ENCODE measurements at places on chromosomes 16 and 17.

DNA sequence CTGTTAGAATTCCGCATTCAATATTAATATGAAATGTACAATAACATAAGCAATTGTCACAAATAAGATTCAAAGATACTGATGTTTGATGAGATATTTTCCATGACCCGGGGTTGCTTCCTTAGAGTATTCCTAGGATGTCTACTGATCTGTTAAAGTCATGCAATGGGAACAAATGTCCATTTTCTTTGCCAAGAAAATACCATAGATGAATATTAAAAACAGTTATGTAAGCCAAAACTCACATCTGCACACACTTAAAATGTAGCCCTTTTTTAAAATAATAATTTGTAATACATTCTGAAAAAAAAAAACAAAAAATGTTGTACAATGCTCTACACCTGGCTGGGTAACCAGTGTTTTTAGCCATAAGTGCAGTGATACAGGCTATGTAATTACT lies 259.4 kb upstream of the AXIN2 start:
- DNase-seq, result no peak

DNA sequence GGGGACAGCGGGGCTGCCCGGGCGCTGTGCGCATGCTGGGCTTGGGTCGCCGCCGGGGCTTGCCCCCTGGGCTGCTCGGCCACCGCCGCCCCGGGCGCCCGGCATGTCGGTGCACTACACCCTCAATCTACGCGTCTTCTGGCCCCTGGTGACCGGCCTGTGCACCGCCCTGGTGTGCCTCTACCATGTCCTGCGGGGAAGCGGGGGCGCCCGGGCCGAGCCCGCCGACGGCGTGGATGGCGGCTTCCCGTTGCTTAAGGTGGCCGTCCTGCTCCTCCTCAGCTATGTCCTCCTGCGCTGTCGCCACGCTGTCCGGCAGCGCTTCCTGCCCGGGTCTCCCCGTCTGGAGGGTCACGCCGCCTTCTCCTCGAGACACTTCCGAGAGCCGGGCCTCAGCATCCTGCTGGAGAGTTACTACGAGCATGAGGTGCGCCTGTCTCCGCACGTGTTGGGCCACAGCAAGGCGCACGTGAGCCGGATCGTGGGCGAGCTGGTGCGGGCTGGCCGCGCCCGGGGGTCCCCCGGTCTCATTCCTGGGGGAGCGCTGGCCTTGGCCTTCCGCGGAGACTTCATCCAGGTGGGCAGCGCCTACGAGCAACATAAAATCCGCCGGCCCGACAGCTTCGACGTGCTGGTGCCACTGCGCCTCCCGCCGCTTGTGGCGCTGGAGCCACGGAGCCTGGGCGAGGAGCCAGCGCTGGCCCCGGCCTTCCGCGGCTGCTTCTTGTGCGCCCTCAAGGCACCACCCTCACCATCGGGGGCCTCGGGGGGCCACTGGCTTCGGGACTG lies 789 bp downstream of the ITPRIPL2 start:
- DNase-seq, result no peak

- DNase-seq, result no peak
These were observed 2.3 kb downstream of the ZFP3 start for GRCh38 chr17:5080591-5080990.

GRCh38 chr16:28935924-28936783 lies 4.4 kb downstream of the CD19 start:
- DNase-seq, result peak; percentile 72

DNA sequence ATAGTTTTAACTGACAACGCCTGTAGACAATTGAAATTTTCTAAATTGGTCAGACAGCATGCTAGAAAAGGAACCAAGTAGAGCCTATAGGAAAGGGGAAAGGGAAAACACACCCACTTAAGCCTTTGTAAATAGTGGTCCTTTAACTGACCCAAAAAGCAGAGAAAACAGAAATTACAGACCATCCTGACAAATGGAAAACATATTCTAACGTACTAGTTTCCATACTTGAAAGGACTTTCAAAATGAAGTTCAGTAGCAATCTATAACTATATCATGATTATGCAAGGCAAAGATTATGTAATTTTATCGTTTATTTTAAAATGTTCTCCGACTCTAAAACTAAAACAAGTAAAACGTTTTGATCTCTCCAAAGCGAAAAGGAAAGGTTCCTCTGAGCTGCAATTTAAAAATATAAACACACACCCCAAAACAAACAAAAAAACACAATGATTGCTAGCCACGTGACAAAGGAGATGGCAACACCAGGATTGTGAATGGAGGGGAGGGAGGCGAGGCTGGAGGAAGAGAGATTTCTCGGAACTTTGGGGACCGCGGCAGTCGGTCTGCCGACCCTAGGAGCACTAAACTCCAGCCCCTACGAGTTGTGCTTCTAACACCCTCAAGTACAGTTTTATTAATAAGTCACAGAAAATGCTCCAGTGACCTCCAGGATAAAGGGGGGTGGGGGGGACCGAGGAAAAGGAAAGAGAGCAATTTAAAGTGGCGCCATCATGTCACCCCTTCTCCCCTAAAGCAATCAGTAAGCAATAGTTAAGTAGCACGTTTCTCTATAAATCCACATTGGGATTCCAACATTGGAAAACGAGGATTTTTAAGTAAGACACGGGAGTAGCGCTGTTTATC lies 1.7 kb downstream of the KANSL1 start:
- DNase-seq, result peak; percentile 71

DNA sequence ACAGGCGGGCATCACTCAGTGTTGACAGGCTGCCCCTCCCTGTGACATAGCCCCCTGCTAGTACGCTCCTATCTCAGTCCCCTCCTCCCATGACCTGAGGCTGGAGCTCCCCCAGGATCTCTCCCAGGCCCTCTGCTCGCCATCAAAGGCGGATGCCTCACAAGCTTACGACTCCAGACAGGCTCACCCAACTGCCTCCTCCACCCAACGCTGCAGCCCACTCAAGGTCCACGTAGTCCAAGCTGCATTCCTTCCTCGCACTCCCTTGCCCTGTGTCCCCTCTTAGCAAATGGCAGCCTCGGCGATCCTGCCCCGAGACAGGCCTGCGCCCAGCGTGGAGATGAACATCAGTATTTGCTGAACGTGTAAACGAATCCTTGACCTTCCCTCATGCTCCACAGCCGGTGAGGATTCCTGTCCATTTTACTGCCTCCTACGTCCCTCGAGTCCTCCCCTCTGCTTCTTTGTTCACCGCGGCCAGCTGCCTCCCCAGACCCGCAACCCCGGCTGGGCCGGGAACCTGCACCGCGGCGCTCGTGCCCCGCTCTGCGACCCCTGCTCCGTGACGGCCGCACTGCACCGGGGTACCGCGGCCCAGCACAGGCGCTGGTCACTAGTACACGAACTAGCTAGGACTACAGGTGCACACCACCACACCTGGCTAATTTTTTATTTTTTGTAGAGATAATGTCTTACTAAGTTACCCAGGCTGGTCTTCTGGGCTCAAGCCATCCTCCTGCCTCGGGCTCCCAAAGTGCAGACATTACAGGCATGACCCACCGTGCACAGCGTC lies 838 bp upstream of the TMEM97 start:
- peak; percentile 9 for DNase-seq

DNA sequence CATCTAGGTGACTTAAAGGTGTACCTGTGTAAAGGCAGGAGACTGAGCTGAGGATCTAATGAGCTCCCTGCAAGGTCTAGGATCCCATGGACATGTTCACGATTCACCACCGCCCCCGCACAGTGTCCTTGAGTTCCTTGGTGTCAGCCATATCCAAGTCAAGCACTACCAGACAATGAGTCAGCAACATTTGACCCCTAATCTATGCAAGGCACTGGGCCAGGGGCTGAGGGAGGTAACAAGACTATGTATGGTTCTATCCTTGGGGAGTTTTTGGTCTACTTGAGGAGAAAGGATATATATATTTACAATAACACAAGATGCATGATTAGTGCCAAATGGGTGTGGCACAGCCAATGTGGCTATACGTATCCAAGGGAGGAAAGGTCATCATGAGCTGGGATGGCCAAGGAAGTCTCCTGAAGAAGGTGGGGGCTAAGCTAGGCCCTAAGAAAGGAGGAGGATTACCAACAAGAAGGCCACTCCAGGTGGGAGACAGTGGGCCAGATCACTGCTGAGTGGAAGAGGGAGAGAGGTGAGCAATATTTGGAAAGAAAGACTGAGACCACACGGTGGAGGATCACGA lies 35.0 kb downstream of the ITGB3 start:
- DNase-seq, result no peak

DNA sequence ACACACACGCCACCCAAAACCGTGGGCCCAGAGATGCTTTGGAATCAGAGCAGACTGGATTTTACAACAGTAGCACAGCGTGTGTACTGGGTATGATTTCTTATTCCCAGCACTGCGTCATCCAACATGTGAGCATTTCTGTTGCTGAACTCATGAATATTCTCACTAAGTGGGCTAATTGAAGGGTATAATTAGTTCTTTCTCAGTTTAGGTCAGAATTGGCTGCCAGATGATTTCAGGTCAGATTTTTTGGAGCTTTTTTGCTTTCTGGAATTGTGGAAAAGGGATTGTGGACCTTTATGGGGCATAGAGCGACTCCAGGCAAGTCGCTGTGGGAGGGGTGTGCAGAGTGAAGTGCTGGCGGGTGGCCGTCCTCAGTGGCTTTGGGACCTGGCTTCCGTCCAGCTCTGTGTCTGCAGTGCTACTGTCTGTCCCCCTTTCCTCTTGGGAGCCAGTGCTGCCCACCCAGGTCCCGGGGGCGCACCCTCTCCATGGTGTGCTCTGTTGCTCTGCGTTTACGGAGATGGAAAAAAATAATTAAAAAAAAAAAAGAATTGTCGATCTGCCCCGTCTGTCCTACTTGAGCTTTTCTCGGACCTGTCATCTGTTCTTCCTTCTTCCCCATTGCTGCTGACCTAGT lies 25.0 kb downstream of the FOXK2 start:
- DNase-seq, result no peak

GRCh38 chr17:60909405-60909804 lies 231.8 kb downstream of the BCAS3 start:
- DNase-seq, result no peak

- DNase-seq, result peak; percentile 96
These were observed 43.2 kb downstream of the CUEDC1 start for GRCh38 chr17:57911834-57912673.

DNA sequence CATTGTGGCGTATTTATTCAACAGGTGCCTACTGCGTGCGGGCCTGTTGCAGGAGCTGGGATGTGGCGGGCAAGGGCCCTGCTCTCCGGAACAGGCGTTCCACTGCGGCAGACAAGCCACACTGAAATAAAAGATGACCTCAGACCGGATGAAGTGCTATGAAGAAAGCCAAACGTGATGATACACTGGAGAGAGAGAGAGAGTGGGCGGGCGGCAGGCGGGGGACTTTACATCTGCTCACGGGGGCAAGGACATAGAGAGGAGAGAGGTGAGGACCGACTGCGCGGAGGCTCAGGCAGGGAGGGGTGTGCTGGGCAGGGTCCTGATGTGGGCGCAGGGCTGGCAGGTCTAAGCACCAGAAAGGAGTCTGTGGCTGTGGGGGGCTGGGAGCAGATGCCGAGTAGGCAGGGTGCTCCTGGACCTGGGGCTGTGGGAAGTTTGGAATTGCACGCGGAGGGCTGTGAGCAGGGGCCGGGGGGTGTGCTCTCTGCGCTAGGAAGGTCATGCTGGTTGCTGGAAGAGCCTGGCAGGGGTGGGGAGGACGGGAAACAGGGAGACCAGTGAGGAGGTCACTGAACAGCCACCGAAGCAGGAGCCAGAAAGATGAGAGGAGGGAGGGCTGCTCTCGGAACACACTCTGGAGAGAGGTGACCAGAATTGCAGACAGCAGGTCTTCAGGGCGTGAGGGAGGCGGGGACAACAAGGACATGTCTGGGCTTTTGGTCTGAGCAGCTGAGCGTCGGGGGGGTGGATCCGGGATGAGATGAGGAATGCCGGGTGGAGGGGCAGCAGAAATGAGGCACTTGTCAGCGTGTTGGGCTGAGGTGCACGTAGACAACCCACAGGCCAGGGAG lies 9.9 kb downstream of the MXRA7 start:
- peak; percentile 73 for DNase-seq

DNA sequence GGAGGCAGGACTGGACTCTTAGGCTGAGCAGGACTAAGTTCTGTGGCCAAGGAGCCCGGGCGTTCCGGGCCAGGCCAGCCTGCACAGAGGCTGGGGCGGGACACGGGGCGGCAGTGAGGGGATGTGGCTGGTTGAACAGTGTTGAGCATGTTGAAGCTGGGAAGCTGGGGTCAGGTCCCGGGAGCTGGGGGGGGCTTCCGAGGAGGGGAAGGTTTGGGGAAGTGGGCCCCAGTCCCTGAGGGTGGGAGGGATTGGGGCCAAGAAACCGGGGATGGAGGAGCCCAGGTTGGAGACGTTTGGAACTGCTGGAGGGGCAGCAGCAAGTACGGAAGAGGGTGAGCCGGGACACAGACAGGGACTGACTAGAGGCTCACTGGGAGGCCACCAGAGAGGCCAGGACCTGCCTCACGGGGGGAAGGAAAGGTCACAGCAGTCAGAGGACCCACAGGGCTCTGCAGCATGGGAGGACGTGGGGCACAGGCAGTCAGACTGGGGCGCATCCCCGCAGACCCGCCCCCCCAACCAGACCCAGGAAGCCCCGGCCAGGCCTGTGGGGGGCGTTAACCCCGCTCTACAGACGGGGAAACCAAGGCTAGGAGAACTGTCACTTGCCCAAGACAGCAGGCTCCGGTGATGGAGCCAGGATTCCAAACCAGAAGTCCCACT lies 9.5 kb downstream of the TAX1BP3 start:
- no peak for DNase-seq

Measured in SHP77 (cell line).